ENCODE measurements at places on chromosomes 13 and 19.
A peak's percentile ranks its signal among the peaks of the same experiment; 100 is the strongest.

DNA sequence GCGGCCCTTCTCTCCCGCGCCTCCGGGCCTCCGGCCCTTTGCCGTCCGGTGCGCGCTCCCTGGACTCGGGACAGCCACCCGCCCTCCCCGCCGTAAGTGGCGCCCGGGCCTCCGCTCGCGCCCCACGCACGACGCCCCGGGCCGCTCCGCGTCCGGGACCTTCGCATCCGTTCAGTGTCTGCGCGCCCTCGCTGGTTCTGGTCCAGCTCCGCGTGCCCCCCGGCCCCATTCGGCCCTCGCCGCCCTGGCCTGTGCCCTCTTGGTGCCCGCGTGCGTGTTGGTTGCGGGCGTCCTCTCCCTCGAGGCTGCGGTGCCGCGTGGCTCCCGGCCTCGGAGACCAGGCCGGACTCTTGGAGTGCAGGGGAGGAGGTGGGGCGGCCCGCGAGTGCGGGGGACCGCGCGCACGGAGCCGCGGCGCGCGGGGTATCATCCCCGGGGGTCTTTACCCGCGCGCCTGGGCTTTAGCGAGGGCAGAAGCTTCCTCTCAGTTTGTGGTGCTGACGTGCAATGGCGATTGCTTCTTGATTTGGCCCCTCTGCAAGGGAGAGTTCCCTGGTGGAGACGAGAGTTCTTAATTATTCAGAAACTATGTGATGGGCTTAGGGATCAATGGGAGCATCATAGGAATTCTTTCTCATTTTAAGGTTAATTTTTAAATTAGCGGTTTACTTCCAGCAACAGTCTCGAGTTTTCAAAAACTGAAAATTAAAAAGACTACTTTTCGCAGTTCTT, 757 bp downstream of the WASF3 start:
- no peak for DNase-seq

GRCh38 chr13:109329175-109329574, 457.2 kb downstream of the IRS2 start:
- DNase-seq, result no peak

GRCh38 chr13:95644601-95645052, at the start of gene DZIP1:
TSS of gene DZIP1 (minus strand) at chr13:95644706. CDS start at chr13:95642029, 2,677 bp downstream.
- DNase-seq, result peak; percentile 90

DNA sequence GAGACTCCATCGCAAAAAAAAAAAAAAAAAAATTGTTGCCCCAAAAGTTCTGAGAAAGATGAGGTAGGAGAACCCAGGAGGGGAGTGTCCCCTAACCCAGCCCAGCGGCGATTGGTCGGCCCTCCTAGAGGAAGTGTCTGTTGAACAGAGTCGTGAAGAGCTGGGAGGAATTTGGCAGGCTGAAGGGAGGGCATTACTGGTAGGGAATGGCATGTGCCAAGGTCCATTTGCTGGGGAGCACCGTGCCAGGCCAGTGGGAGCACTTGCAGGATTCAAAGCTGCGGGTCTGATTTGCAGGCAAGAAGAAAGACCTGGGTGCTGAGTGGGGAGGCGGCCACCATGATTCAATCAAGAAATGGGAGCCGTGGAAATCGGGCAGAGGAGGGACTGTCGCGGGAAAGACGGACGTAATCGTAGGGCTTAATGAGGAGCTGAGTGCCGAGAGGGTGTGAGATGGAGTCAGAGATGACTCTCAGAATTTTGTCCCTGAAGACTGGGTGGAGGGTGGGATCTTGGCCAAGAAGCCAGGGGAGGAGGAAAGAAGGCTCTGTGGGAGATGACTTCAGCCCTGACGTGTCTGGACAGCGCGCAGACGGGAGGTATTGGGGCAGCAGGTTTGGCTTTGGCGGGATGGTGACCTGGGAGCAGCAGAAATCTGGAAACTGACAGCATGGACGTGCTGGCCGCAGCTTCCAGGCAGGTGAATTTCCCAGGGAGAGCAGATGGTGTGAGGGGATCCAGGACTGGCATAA, 15.4 kb downstream of the CERS4 start:
- peak; percentile 93 for DNase-seq

GRCh38 chr13:50645092-50645491, 198.4 kb downstream of the DLEU7 start:
- DNase-seq, result no peak

- DNase-seq, result peak; percentile 44
Observed at GRCh38 chr19:45922281-45922680, 7.7 kb upstream of the NANOS2 start.

- DNase-seq, result no peak
Observed at GRCh38 chr19:54138489-54139256, 1.1 kb downstream of the CNOT3 start.

DNA sequence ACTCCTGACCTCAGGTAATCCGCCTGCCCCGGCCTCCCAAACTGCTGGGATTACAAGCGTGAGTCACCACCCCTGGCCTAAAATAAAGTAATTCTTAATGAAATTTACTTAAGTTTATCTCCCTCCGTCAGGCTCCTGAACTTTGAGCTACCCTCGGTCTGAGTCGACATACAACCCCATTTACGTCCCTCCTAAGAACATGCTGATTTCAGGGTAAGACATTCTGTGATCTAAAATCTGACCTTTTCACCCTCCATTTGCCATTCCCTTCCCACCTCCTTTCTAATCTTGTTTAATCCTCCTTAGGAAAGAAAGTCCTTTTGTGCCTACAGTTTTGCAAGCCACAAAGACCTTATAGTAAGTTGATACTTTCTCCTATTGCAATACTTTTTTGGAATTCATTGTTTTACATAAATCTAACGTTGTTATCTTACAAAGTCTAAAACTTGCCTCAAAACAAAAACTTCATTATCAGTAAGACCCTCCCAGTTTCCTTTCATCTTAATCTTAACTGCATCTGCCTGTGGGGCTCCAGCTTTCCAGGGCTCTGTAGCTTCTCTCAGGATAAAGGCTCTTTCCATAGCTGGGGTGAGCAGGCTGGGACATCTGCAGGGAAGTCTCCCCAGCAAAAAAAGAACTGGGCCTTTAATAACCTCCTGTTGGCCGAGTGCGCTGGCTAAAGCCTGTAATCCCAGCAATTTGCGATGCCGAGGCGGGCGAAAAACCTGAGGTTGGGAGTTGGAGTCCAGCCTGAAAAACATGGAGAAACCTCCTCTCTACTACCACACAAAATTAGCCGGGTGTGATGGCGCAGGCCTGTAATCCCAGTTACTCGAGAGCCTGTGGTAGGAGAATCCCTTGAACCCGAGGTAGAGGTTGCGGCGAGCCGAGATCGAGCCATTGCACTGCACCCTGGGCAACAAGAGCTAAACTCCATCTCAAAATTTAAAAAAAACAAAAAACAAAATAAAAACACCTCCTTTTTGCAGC, 143.1 kb downstream of the ZNF737 start:
- peak; percentile 7 for DNase-seq

DNA sequence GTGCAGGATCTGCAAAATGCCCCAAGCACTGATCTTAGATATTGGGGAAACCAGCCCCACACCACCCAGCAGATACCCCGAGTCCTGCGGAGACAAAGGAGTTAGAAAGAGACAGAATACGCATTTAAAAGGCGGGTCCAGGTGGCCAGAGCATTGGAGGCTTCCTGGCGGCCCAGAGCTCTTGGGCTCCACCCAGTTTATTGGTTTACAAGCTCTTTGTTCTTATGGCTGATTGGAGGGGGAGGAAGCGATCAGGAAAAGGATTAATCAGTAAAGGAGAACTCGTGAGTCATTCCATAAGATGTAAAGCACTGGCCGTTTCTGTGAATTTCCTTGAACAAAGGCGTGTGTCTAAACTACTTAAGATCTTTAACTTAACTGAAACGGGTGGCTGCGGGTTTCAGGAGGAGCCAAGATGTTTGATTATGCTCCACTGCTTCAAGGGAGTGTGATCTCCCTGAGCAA, 926 bp downstream of the ZNF587 start:
- DNase-seq, result no peak

DNA sequence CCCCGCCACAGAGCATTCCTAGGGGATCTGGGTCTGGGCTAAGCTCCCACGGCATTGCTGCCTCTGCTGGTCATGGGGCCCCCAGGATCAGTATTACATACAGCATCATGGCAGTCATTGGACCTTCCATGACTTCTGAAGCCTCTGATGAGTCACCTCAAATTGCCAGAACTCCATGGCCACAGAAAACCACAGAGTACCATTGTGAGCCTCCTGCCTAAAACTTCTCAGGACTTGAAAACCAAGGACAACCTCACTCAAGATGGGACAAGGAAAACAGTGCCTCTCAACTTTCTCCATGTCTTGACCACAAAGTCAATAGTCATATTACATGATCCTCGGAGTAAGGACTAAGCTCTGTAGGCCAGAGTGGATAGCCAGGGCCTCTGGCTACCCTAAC, 306.0 kb downstream of the GPC5 start:
- DNase-seq, result no peak

- no peak for DNase-seq
Observed at GRCh38 chr13:98965325-98965724, 12.5 kb downstream of the DOCK9 start.

GRCh38 chr19:49677231-49677900, at the start of gene PRMT1:
TSS of gene PRMT1 (plus strand) at chr19:49677271. CDS start at chr19:49677281, 10 bp downstream.
- DNase-seq, result no peak

DNA sequence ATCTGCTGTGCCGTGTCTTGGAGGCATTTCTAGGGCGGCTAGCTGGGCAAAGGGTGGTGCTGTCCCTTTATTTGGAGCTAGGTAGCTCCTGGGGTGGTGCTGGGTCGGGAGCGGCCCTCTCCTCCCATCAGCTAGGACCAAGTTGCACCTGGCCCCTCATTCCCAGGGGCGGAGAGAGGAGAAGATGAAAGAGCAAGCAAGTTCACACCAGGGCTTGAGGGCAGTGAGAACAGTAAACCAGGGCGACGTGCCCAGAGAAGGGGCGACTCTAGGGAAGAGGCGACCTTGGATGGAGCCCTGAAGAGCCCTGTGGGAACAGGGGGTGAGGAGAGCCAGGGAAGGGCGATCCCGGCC, 17.0 kb upstream of the KCNN1 start:
- DNase-seq, result peak; percentile 42

- DNase-seq, result no peak
Observed at GRCh38 chr19:35054626-35055025, 13.1 kb downstream of the HPN start.

GRCh38 chr13:111262715-111263114, 57.7 kb upstream of the TEX29 start:
- DNase-seq, result no peak

DNA sequence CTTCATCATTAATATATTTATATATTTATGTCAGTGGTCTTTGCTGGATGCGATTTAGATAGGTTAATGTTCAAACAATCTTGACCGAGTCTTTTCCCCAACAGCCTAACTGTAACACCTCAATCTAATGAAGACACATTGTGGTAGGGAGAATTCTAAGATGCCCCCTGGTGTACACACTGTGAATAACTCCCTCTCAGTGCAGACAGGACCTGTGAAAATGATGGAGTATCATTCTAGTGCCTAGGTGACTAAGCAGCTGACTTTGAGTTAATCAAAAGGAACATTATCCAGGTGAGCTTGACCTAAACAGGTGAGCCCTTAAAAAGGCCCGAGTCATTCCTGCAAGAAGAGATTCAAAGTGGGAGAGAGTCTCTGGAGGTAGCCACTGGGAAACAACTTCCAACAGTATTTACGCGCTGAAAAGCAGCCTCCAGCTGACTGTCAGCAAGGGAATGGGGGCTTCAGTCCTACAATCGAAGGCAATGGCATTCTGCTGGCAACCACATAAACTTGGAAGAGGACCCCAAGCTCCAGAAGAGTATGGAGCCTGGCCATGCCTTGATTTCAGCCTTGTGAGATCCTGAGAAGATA, 28.0 kb upstream of the KBTBD7 start:
- DNase-seq, result peak; percentile 61

GRCh38 chr13:107462501-107462900, 752.8 kb downstream of the LIG4 start:
- no peak for DNase-seq

DNA sequence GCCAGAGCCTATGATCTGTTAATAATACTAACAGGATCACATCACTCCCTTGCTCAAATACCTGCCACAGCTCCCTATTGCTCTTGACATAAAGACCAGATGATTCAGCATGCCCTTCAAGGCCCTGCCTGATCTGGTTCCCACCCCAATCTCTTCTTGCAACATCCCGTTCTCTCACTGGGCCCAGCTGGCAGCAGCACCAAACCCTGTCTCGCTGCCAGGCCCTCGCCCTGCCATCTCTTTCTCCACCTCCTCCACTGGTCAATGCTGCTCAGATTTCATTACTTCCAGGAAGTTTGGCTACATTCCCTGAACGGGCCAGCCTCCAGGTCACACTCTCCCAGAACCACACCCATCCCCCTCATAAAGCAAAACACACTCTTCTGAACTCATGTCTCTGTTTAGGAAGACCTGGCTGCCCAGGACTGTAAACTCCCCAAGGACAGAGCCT, 8.6 kb upstream of the BCAT2 start:
- no peak for DNase-seq

DNA sequence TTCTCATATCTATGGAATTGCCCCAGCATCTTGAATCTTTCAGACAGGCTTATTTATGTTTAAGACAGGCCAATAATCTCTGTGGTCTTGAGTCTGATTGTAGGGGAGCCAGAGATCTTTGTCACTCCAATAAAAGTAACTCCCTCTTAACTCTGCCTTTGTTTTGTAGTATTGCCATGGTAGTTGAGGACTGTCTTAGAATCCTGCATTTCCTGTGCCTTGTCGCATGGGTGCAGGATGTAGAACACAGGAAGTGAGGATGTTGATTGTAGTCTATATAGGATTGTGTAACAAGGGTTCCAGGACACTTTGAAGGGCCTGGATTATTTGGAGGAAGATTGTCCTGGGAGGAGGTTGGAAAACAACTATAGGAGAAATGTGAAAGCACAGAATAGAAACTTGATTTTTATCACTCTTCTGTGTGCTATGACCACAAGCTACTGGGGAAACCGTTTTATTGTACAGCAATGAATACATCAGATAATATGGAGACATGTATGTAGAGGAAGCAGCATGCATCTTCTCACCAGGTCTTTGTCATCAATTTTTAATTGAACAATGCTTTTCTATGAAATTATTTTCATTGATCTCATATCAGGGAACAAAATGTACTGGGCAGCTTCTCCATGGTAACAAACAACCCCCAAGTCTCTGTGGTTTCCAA, 411.7 kb downstream of the FGF9 start:
- DNase-seq, result no peak

- DNase-seq, result peak; percentile 92
Observed at GRCh38 chr13:33615436-33615835, 202.5 kb upstream of the RFC3 start.

DNA sequence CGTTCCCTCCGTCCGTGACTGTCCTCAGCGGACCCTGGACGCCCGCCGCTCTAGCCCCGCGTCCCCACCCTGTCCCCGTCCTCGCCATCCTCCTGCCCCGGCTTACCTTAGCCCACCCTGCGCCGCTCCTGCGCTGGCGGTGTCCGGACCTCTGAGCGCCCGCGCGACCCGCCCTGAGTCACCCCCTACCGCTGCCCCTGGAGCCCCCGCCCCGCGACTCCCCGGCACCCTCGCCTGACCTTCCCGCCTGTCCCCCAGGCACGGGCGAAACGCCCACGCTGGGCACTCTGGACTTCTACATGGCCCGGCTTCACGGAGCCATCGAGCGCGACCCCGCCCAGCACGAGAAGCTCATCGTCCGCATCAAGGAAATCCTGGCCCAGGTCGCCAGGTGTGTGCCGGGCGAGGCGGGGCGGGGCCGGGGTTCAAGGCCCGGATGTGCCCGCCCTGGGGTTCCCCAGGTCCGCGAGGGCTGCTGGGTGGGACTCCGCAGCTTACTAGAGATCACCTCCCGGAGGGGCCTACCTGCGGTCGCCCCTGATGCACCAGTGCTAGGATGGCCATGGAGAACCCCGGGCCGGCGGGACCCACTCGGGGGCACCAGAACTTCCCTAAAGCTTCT, 5.1 kb downstream of the HMG20B start:
- no peak for DNase-seq

GRCh38 chr19:39542206-39542605, 2.2 kb upstream of the EID2 start:
- no peak for DNase-seq

GRCh38 chr13:99809496-99809895, 162.1 kb downstream of the ZIC5 start:
- DNase-seq, result no peak
